ENCODE measurements at places on chromosomes 6 and 20.
A peak's percentile ranks its signal among the peaks of the same experiment; 100 is the strongest.

- DNase-seq = no peak
Measured at GRCh38 chr6:163813979-163814493, 399.5 kb downstream of the QKI start.

GRCh38 chr6:14584450-14584849 is 466.9 kb downstream of the CD83 start:
- no peak for DNase-seq

DNA sequence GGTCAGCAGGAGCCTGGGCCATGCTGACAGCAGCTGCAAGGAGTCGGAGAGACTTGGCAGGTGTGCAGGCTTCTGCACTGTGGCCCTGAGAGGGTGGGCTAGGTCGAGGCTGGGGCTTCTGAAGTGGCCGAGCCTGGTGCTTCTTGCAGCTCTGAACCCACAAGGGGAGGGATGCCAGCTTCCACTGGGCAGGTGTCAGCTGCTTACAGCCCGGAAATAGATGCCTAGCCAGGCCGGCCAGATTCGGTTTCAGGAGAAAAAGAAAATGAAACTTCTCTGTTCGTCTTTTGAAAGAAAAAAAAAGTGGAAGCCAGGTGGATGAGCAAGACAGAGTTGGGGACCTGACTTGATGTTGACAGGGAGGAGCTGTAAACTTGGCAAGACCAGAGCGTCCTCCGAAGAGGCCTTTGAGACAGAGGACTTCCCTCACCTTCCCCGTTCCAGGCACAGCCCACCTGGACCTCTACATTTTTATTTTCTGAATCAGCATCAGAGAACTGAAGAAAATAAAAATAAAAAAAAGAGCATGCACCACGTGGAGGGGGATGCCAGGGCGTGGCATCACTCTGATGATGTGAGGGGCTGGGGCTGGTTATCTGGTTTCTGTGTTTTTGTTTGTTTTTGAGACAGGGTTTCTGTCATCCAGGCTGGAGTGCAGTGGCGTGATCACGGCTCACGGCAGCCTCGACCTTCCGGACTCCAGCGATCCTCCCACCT is at the start of gene ZBP1:
TSS of gene ZBP1 (minus strand) at position 153 of the 717 bp plus-strand sequence. CDS start at position 22, 131 bp downstream.
- peak; percentile 42 for DNase-seq

DNA sequence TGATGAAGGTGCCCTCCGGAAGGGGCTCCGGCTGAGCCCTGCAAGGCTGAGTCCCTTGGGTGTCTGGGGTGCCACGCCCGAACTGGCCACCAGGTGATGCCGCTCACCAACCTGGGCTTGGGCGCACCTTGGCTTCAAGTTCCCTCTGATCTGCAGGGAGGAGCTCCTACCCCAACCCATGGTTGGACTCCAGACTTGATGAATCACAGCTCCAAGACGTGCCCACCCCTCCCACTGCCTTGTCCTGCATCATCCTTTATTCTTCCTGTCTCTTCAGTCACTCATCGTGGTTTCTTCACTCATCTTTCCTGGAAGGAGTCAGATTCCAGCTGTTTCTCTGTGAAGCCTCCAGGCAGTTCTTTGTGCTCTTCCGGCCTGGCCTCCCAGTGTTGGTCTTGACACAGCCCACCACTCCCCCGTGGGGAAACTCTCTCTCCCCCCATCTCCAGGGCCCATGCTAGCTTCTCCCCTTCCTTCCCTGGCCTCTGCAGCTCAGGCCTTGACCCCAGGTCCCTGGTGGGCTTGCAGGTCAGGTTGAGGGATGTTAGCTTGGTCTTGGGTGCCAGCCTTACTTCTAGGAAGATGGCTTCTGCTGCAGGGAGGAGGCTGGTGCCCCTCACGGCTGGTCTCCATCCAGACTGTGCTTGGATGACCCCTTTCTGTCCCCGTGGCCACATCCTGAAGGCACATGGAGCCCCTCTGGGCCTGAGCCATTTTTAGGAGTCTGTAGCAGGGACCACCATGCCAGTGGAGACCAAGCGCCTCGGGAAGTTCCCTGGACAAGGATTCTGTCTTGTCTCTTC is 2.6 kb upstream of the ZBP1 start:
- peak; percentile 45 for DNase-seq

- DNase-seq = peak; percentile 96
Measured at GRCh38 chr6:36906539-36907325, 21.0 kb downstream of the C6orf89 start.

All from NCI-H2029 (cell line).